ENCODE measurements at places on chromosomes 7 and 10. TPM values are rescaled to one million over a fixed set of nuclear protein-coding genes. Genes with fewer than 3 reads are reported as not detected.

DNA sequence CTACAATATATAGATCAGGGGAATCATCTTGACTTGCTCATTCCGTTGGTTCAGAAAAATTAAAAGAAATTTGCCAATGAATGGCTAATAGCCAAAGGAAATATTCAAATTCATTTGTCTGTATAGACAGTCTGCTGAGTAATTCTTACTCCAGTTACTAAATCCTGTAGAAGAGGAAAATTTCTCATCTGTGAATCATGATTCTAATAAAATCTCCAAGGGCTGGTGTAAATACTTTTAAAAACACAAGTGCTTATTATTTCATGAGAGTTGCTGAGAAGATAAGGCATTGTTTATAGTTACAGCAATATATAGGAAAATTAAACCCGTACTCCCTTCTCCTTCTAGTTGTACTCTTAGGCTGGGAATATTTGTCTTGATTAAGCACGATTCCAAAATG is 53.0 kb downstream of the WNT2 start:
- DNase-seq = no peak

- DNase-seq = no peak
Observed at GRCh38 chr7:13603661-13604060, 385.8 kb downstream of the ETV1 start.

DNAJC12 gene
- 8.6 TPM for total RNA-seq

- DNase-seq = no peak
Observed at GRCh38 chr10:110275128-110275729, 29.5 kb downstream of the SMNDC1 start.

Data from gastrocnemius medialis (tissue), 4 donors.